ENCODE measurements at places on chromosomes 2 and 18. TPM values are rescaled to one million over a fixed set of nuclear protein-coding genes. Genes with fewer than 3 reads are reported as not detected.

SPP2 gene
- total RNA-seq = not detected

RPRM gene
- total RNA-seq = not detected

C2orf49 gene
- 27.8 TPM for total RNA-seq

ERMN gene
- total RNA-seq = 1.0 TPM

TBR1 gene
- not detected for total RNA-seq

RAB31 gene
- total RNA-seq = 0.48 TPM

FOXI3 gene
- not detected for total RNA-seq

VWA3B gene
- not detected for total RNA-seq

PLB1 gene
- 1.1 TPM for total RNA-seq

GRCh38 chr18:58303363-58303762 is 259.3 kb downstream of the NEDD4L start:
- DNase-seq = peak; percentile 68

DNA sequence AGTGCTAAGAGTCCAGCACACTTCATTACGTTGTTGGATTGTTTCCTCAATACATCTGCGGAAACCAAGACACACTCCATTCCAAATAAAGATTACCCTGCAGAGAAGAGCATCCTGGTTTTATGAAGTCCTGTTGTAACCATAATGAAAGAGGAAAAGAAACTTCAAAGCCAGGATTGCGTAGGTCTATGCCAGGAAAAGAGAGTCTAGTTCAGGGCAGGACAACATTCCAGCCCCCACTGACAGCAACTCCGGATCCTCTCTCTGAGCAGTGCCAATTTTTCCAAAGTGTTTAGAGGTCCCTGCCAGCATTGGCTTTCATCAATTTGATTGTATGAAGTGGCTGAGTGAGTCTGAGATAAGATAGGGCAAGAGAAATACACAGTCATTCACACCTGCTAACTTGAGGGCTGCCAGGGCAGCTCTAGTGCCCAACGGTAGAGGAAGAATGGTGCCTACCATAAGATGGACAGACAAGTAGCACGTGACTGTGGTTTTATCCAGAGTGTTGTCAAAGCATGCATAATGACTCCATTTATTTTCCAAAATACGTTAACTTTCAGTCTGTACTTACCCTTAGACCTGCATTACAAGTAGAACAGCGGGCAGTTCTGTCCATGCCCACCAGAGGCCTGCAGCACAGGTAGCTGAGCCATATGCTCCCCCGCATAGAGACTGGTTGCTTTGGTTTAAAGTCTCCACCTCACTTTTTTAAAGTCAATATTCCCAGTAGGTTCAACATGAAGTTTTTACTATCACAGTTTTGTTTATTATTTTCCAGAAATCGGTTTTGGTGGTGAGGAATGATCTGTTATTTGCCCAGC is 23.7 kb downstream of the PIEZO2 start:
- no peak for DNase-seq

GRCh38 chr2:134301099-134301927 is 47.4 kb downstream of the MGAT5 start:
- DNase-seq = no peak

DNA sequence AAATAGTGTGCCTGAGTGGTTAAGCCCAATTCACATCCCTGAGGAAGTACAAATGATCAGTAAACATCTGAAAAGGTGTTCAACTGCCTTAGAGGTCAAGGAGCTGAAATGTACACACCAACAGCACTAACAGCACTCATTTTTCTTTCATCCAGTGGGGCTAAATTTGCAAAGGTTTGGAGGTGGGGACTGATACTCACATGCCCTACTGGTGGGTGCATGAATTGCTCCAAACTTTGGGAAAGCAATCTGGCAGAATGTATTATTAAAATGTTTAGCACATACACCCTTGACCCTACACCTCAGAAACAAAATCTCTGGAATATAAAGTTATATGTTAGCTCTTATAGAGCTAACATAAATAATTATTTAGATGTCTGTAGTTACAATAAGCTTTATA is 19.0 kb upstream of the FAM178B start:
- no peak for DNase-seq

GRCh38 chr2:75102011-75102410 is 97.3 kb downstream of the TACR1 start:
- DNase-seq = no peak

- no peak for DNase-seq
Measured at GRCh38 chr2:156471762-156472161, 35.6 kb downstream of the GPD2 start.

- peak; percentile 19 for DNase-seq
Measured at GRCh38 chr2:26355038-26355995, 8.7 kb upstream of the ADGRF3 start.

DNA sequence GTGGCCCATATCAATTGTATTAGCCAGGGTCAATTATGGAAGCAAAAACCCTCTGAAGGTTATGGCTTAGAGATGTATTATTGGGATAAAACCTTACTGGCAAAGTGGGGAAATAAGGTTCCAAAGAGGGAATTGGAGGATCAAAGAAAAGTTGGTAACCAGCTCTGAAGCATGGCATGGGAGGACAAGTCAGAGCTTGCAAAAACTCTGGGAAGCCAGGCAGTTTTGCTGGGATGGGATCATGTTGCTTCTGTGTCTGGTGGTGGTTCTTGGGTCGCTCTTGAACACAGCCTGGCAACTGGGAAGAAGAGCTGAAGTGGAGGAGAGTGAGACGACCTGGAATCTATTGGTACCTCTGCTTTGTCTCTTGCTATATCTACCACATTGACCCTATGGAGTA is 162.6 kb downstream of the PMAIP1 start:
- no peak for DNase-seq

DNA sequence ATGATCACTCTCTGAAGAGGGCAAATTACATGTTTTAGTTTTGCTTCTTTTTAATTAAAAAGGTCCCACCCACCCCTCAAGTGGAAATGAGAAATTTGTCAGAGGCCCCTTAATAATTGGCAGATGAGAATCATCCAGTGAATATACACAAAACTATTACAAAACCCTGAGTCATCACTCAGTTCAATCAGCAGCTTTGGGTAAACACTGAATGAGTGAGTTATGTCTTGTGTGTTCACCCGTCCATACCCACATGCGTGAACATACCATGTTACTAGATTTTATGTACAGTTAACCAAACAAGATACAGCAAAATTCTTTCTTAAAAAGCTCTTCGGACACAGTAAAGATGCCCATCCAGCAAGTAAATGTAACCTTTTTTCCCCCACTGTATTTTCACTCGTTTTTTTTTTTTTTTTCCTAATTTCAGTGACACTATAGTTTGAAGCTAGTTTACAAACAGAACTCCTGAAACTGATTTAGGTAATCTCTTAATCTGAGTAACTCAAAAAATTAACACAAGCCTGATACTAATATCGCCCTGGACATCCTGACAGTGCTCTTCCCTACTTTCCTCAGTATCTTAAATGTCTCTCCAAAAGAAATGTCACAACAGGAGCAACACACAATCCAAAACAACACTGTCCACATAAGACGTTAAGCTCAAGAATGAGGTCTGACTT is 1.4 kb downstream of the PSME4 start:
- DNase-seq = peak; percentile 23

- DNase-seq = no peak
Measured at GRCh38 chr18:59575995-59576394, 121.2 kb downstream of the CCBE1 start.

DNA sequence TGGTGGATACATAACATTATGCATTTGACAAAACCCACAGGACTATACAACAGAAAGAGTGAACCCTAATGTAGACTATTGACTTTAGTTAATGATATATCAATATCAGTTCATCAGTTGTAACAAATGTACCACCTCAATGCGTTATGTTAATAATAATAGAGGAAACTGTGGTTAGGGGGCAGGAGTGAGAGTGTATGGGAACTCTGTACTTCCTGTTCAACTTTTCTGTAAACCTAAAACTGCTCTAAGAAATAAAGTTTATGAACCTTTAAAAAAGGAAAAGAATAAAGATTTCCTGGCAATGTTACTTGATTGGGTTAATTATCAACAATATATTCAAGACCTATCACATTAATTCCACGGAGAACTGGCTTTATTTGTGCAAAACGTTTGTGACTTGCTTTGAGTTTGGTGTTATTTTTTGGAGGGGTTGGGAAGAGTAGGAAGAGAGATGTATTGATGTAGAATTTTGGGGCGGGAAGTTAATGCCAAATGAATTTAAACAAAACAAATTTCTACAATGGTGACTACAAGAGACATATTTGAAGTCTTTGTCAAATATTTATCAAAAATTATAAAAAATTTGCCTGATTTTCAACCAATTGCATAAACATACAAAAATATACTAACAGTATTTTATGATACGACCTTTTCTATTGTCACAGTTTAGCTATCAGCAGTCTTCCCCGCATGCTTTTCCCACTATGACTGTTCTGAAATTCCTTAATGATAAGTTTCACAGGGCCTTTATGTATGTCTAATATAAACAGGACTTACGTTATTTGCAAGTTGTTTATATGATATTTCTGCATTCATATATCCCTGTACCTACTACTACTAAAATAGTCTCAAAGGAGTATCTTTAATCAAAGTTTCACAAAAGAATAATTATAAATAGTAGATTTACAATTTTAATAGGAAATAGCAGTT is 2.1 kb upstream of the RTN4 start:
- DNase-seq = no peak
